Stimulated activated naive B cell treated with anti-CD40 and anti-IgM and Interleukin-4, amounts not matched to agents 10 μg/mL and 1 μg/mL and 100 μg/mL, for 72 hours (primary cell): ENCODE measurements at places on chromosomes 3 and 15.
A peak's percentile ranks its signal among the peaks of the same experiment; 100 is the strongest.

GRCh38 chr15:77487469-77487842, 66.8 kb downstream of the HMG20A start:
- no peak for DNase-seq

DNA sequence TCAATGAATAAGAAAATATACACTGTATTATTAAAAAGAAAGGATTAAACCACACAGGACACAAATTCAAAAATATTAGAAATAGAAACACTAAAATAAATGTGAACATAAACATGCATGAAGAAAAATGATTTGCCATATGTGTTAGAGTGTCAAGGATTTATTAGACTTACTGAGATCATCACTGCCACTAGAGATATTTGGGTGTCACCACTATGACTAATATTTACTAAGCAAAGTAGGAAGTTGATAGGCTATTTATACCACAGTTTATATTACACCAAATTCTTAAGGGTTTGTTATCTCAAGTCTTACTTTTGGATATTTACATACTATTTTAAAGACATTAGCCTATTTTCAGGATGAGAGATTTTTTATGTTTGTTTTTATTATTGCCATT, 575.0 kb upstream of the SGO1 start:
- DNase-seq, result no peak

DNA sequence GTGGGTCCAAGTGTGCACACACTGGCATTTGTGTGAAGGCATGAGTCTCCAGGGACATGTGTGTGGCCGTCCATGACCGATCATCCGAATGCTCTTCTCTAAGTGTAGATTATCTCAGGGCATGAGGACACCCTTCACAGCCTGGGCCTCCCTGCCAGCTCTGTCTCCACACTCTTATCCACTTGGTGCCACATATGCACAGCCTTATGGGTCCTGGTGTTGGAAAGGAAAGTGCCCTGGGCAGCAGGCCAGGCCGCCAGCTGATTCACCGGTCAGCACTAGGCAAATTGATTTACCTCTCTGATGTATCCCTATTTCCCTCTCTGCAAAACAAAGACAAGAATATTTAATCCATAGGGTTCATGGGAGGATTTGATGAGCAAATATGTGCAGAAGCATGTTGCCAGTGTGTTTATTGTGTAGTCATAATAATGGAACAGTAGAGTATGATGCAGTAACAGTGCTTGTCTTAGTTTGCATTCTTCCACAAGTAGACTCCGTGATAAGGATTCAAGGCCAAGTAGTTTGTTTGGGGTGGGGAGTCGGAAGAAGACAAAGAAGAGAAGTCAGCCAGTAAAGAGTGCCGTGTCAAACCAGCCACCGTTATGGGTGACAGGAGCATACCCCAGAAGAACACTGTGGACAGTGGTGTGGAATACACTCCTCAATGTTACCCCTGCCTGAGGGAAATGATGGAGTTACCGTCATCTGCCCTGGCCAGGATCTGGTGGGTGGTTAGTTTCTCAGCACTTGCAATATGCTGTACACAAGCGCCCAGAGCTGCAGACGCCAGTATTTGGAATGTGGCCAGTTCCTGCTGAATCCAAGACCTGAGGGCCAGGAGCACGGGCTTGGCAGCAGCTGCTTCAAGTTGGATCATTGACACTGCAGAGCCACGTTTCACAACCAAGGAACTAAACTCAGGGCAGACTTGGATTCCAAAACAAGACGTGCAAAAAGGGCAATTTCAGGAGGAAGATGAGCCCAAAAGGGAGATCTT, 85.1 kb downstream of the MTHFS start:
- no peak for DNase-seq

- DNase-seq, result no peak
Measured at GRCh38 chr15:78317145-78317836, 17.9 kb upstream of the SKIC8 start.

DNA sequence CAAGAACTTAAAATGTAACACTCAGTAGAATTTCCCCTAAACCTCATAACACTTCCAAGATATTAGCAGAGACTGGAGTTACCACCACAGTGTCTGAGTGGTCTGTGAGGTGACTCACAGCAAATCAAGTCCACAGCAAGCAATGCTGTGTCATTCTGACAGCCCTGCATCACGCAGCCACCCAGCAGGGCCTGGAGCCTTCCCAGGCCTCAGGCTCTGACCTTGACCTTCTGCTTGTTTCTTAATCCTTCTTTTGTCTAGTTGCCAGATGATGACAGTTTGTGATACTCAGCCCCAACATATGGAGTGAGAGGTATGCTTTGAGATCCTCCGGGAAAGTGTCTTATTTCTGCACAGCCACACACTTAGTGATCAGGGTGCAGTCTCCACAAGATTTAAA, 82.5 kb downstream of the TOP2B start:
- no peak for DNase-seq

GRCh38 chr3:14651440-14652251, at the start of gene CCDC174:
CCDC174 (plus strand) TSS chr3:14651762; CDS start chr3:14651837, 75 bp downstream.
- peak; percentile 96 for DNase-seq

DNA sequence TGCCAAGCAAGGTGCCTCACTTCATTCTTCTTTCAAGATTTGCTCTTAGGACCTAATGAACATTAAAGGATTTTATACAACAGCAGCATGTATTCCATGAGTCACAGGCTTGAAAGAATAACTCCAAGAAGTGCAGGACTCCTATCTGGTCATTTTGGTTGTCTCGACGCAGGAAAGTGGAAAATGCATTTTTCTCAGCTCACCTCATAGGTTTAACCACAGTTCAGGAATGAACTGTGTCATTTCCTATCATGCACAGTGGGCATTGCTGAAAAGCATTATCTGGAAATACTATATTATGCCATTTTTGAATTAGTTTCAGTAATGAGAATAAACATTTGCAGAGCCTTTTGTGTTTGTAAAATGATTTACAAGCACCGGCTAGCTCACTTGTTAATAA, 98.7 kb upstream of the BFSP2 start:
- DNase-seq, result no peak

GRCh38 chr3:171829841-171830517, 13.2 kb upstream of the TMEM212 start:
- no peak for DNase-seq

DNA sequence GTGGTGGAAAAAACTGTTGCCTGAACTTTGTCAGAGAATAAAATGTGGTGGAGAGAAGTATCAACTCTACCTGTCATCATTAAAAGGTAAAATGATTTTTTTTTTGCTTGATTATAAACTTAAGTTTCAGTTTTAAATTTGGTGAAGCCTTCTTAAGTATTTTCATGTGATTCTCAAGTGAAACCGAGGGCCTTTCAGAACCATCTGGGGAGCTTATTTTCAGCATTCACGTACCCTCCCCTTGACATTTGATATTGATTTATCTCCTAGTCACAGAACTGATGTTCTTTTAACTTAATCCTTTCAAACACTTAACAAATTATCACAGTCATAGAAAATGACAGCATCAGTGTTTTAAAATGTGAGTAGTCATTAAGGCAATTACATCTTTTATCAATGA, 38.5 kb downstream of the HPS3 start:
- no peak for DNase-seq

- no peak for DNase-seq
Measured at GRCh38 chr3:152302521-152303021, 33.8 kb downstream of the MBNL1 start.

GRCh38 chr15:65376767-65377104, 1.1 kb downstream of the IGDCC3 start:
- no peak for DNase-seq

DNA sequence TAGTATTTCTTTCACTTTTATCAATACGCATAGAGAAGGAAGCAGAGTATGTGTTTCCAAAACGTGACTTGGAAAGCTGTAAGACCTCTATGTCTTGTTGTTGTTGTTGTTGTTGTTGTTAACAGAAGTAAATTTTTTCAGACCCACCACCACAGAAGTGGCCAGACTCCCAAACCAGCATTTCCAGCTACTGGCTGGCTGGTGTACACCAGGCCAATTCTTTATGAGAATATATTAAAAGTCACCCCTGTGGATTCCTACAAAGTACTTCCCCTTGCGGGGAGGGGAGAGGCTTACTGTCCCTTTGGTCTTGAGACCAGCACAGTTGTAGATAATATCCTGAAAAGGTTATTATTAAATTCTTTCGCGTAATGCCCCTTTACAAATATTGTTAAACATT, 1.6 kb upstream of the FOXP1 start:
- DNase-seq, result peak; percentile 15

- no peak for DNase-seq
Measured at GRCh38 chr3:160784853-160785252, 28.8 kb downstream of the PPM1L start.

GRCh38 chr15:56802161-56802560, 68.9 kb upstream of the ZNF280D start:
- DNase-seq, result no peak

DNA sequence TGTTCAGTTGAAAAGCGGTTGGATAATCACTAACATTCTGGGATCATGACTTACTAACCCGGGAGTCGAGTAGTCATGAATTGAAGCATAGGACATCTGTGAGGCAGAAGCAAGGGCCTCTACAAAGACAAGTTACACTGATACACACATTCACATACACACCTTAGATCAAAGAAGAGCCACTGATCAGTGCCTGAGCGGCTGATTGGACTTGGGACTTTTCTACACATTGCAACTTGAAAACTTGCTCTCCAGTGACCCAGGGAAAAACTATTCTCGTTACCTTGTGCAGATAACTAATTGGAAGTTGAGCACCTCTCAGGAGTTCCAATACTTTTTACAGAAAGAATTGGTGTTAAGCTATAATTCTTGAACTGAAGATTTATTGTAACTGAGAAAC, 206.0 kb downstream of the CDIN1 start:
- DNase-seq, result no peak

- no peak for DNase-seq
Measured at GRCh38 chr3:184349563-184350470, 11.6 kb downstream of the CLCN2 start.

DNA sequence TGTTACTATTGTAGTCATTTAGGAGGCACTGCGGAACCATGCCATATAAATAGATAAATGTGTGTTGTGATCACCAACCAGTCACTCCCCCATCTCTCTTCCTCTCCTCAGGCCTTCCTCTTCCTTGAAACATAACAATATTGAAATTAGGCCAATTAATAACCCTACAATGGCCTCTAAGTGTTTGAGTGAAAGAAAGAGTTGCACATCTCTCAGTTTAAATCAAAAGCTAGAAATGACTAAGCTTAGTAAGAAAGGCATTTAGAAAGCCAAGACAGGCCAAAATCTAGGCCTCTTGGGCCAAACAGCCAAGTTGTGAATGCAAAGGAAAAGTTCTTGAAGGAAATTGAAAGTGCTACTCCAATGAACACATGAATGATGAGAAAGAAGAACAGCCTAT, 8.1 kb upstream of the DNASE1L3 start:
- no peak for DNase-seq

- DNase-seq, result no peak
Measured at GRCh38 chr3:14300721-14301399, 101.5 kb upstream of the SLC6A6 start.

DNA sequence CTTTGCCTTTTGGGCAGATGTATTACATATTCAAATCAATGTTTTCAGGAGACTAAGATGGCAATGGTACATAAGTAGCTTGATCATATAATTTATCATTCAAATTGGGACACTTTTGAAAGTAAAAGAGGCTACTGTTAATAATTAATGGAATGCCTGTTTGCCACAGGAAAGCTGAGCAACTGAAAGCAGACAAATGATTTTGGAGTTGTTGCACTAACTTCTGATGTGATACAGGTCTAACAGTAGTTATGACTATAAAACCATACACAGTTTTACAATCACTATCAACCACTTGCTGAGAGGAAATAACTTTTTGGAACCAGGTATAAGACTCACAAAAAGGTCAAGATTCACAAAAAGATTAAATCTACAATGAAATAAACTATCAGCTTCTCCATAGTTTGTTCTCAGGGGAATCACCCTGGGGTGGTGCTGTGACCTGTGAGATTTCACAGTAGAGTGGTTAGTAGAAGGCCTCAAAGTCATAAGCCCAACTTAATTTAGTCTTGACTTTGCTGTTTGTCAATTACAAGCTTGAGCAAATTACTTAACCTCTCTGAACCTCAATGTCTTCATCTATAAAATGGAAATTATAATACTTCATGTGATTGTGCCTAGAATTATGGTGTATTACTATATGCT, 42.7 kb downstream of the HHLA2 start:
- DNase-seq, result no peak

DNA sequence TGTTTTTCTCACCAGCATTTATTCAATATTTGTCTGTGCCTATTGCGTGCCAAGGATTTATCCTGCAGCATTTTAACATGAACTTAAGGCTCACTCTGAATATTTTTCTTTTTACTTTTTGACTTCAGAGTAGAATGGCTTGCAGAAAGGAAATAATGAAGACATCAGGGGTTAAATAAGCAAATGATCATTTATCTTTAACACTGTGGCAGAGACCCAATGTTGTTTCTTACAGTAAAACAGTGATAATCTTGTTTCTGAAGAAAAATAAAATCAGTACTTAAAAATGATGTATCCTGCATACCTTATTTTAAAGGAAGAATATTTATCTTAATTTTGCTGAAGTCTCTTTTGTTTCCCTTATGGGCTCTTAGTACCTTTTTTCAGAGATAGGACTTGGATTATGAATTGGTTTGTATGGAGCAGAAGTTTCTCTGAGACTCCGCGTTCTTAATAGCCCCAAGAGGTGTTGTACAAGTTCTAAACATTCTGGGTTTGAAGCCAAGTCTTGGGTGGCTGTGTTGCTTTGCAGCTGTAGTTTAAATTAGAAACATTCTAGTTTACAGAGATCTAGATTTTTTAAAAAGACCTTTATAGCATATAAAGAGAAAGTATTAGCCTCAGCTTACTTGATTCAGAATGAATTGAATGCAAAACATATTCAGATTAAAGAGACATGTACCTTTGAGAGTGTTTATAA, 40.5 kb downstream of the COL6A6 start:
- DNase-seq, result no peak

- no peak for DNase-seq
Measured at GRCh38 chr15:68794863-68795262, 25.8 kb downstream of the ANP32A start.

GRCh38 chr3:114043205-114043604, 13.1 kb downstream of the CCDC191 start:
- no peak for DNase-seq

DNA sequence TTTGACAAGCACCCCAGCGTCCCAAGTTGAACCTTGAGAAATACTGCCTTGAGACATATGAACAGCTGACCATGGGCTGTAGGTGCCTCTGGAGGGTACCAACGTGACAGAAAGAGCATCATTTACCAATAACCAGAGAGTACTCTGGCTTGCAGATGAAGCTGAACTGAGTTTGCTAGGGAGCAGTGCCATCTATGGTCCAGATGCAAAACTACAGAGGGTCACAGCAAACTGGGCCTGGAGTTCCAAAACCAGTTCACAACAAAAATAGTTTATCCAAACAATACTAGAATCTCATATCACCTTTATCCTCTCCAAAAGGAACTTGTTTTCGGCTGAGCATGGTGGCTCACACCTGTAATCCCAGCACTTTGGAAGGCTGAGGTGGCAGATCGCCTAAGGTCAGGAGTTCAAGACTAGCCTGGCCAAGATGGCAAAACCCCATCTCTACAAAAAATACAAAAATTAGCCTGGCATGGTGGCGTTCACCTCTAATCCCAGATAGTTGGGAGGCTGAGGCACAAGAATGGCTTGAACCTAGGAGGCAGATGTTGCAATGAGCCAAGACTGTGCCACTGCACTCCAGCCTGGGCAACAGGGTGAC, 69.3 kb downstream of the CHAC1 start:
- no peak for DNase-seq
